Cerebellum (tissue), 4 donors: ENCODE measurements at places on chromosomes 6 and 20. TPM values are rescaled to one million over a fixed set of nuclear protein-coding genes. Genes with fewer than 3 reads are reported as not detected.
A peak's percentile ranks its signal among the peaks of the same experiment; 100 is the strongest.

GRCh38 chr20:20076297-20077065, 24.1 kb downstream of the CFAP61 start:
- DNase-seq: no peak

DNA sequence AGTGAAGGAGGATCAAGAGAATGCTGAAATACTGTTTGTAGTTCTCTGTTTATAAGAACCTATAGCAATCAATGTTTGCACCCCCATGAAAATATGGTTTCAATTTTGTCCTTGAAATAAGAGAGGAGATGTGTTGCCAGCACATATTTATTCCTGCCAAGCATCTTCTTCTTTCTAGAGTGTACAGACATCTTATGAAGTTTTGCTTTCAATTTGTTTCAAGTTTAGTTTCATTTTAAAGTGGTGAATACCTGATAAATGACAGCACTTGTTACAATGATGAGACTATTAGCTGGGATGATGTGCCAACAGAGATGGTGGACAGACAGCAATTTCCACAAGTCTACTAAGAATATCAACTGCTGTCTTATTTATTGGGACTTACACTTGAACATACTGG, 39.2 kb upstream of the CENPW start:
- DNase-seq: no peak

DNA sequence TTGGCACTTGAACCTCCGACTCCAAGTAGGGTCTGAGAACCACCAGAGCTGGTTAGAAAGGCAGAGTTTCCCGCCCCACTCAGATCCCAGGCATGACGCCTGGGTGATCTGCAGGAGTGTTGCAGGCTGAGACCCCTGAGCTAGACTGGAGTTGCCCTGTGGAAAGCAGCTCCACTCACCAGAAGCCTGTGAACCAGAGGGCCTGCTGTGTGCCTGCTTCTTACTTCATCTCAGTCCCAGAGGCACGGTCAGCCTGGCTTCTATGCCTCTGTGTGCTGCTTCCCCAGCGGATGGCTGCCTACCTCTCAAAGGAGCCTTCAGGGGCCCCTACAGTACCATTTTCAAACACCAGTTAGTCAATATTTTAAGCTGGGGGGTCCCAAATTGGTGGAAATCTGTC, 15.6 kb upstream of the CCN6 start:
- no peak for DNase-seq

- DNase-seq: no peak
Measured at GRCh38 chr6:7547315-7547714, 5.8 kb downstream of the DSP start.

- DNase-seq: no peak
Measured at GRCh38 chr6:67679566-67680296, 955.4 kb upstream of the ADGRB3 start.

DNA sequence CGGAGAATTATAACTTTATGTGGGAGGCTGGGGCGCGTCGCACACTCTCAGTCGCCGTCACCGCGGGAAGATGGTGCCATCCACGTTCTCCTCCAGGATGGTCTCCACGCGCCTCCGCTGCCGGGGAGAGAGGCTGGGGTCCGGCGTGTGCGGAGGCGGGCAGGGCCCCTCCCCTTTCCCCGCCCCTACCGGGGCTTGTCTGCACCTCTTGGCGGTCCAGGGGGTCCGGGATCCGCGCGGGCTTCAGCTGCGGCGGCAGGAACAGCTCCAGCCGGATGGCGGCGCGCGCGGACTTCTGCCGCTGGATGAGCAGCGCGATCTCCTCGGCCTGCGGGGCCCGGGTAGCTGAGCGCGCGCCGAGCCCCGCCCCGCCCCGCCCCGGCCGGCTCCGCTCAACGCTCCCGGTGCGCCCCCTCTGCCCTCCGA, 807 bp downstream of the LKAAEAR1 start:
- DNase-seq: peak; percentile 91

- DNase-seq: no peak
Measured at GRCh38 chr6:96563853-96564252, 925 bp downstream of the FHL5 start.

DNA sequence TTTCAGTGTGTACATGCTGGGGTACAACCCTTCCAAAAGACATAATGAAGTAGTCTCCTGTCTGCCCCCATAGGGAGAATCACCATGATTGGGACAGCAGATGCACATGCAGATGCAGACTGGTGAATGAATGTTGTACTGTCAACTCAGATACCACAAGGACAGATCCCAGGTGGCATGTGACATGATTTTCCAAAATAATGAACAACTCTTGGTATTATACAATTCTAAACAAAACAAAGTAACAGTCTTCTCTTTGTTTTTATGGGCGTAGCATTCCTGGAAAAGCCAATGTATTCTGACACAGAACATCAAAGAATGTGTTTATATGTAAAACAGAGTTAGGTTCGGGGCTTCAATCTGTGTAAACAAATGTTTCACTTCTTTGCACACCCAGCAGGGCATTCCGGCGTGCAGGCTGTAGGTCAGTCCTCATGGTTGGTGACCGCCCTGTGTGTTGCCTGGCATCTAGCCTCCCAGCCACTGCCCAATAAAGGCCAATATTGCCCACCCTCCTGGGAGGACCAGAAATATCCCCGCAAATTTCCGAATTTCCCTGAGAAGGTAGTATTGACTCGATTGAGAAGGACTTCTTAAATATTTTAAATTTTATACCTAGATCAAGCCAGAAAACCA, 127.7 kb downstream of the KLHL32 start:
- no peak for DNase-seq

DNA sequence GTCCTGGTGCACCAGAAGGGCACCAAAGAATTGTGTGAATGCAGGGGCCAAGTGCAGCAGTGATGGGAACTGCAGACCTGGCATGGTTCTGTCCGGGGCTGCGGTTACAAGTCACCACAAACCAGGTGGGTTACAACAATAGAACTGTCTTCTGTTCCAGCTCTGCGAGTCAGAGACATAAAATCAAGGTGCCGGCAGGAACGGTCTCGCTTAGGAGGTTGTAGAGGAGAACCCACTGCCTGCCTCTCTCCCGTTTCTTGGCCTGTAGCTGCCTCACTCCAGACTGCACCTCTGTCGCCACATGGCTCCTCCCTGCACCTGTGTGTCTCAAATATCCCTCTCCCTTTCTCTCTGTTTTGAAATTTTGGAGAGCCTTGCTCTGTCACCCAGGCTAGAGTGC, 143.3 kb downstream of the TAF4 start:
- no peak for DNase-seq

DNA sequence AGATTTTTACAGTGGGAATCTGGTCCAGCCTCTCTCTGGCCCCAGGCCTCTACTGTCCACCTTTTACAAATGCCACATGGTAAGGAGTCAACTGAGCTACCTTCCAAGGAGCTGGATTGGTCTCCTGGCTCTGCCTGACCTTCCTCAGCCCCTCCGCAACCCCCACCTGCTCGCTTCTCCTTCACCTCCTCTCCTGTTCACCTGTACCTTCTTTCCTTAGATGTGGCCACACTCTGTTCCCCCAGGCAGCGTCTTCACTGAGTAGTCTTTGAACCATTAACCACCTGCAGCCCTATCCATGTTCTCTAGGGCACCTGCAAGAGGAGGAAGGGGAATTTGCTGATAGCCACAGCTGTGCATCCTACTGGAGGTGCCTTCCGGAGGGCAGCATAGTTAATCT, 55.3 kb upstream of the DDR1 start:
- DNase-seq: no peak

GRCh38 chr20:20321134-20321533, 46.8 kb upstream of the INSM1 start:
- no peak for DNase-seq

- DNase-seq: no peak
Measured at GRCh38 chr6:3305831-3306230, 47.1 kb downstream of the PSMG4 start.

DNA sequence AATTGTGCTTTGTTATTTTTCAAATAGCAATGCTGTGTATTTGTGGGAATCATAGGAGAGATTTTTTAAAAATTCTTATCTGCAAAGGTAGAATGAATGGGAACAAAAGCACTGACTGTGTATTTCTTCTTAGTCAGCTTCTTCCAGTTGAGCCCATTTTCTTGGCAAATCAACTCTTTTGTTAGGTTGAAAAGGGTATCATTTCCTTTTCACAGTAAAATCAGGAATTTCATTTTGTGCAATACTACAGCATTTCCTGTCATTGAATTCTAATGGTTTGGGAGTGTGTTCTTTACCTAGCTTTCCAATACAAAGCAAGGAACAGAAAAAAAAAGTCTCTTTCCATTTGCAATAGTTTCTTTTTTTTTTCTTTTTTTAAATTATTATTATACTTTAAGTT, 19.0 kb upstream of the EXOC2 start:
- DNase-seq: no peak

DNA sequence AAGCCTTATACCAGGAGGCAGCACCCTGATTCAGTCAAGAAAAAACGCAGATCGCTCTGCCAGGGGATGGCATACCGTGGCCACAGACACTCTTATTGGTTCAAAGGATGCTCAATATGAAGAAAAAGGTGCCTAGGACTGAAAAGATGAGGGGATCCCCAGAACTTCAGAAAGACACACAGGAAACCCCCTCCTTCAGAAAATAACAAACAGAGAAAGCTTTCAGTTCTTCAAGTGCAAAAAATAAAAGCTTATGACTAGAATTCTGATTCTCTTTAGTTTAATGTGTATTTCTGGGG, 17.7 kb upstream of the MYB start:
- DNase-seq: no peak

GRCh38 chr20:2331106-2331505, 35.3 kb downstream of the TGM3 start:
- DNase-seq: no peak

DNA sequence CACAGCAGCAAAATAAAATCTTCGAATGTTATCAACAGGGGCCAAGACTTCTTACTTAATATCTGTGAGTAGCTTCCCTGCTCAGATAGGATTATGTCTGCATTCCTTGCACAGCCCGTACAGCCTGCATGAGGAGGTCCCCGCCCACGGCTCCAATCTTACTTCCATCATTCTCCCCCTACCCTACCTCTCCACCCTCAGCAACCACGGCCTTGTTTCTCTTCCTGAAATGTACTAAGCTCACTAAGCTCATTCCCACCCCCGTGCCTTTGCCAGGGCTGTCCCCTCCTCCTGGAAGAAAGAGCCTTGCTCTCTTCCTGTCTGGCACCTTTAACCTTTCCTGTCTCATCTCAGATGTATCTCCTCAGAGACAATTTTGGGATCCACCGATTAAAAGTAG, 120.4 kb downstream of the BCAS1 start:
- no peak for DNase-seq

DNA sequence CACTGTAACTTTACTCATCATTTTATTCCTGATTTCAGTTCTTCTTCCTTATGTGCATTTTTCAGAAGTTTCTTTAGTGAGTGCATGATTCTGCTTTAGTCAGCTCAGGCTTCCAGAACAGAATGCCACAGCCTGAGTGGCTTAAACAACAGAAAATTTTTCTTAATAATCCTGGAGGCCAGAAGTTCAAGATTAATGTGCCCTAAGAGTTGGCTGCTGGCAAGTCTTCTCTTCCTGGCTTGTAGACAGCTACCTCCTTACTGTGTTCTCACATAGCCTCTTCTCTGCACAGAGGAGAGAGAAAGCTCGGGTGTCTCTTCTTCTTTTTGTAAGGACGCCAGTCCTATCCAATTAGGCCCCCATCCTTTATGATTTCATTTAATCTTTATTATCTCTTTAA, 443.1 kb upstream of the RGS17 start:
- DNase-seq: no peak

- peak; percentile 60 for DNase-seq
Measured at GRCh38 chr20:31652917-31653396, 15.2 kb downstream of the COX4I2 start.

DNA sequence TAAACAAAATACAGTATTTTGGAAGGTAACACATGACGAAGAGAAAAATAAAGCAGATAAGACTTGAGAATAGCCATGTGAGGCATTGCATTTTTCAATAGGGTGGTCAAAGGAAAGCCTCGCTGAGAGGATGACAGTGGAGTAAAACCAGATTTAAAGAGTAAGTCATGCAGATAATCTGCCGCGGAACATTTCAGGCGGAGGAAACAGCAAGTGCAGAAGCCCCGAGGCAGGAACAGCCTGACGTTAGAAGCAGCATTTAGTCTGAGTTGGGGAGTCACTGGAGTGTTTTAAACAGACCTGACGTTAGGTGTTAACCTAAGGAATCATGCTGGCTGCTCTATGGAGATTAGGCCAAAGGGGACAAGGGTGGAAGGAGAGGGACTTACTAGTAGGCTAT, 65.0 kb upstream of the VSTM2L start:
- DNase-seq: no peak

DNA sequence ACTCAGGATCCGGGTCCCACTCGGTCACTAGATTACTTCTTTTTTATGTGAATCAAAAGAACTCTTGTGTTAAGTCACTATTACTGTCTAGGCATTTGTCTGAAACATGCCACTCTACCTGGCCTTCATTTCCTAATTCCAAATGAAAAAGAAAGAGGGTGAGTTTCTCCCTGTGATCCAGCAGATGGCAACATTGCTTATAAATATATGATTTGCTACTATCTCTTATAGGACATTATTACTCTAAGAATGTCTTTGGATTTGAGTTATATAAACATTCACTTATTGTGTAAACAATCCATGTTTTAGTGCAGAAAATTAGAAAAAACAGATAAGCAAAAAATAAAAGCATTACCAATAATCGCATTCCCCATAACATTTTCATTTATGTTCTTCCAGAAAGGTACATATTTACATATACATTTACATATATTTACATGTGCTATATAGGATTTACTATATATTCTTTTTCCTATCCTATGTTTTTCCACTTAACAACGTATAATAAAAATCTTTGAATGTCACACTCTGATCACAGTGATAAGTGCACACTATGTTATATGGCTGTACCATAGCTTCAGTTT, 66.9 kb downstream of the FAXC start:
- DNase-seq: peak; percentile 61

- DNase-seq: no peak
Measured at GRCh38 chr6:136180704-136181511, 69.2 kb downstream of the MTFR2 start.

- no peak for DNase-seq
Measured at GRCh38 chr20:2816583-2817340, 598 bp downstream of the TMEM239 start.

Gene BNIP5
- not detected for total RNA-seq

Gene SNAP25
- total RNA-seq: 79.8 TPM

Gene DEFB121
- not detected for total RNA-seq

Gene COL19A1
- 0.45 TPM for total RNA-seq

Gene C6orf58
- total RNA-seq: not detected

Gene C6orf118
- 17.1 TPM for total RNA-seq

Gene SIRPB1
- total RNA-seq: 0.73 TPM

Gene PRR18
- total RNA-seq: 0.54 TPM

Gene SLC32A1
- total RNA-seq: 13.7 TPM

Gene TOX2
- 0.54 TPM for total RNA-seq

Gene RBBP9
- 20.3 TPM for total RNA-seq

Gene ZNF318
- 25.0 TPM for total RNA-seq

Gene MCHR2
- total RNA-seq: 0.91 TPM

Gene IL17F
- not detected for total RNA-seq

Gene MAP7
- total RNA-seq: 7.9 TPM

Gene C6orf132
- not detected for total RNA-seq

Gene SIRPG
- total RNA-seq: not detected

Gene ZBP1
- 0.09 TPM for total RNA-seq
